ENCODE measurements at places on chromosomes 11 and 22.

DNA sequence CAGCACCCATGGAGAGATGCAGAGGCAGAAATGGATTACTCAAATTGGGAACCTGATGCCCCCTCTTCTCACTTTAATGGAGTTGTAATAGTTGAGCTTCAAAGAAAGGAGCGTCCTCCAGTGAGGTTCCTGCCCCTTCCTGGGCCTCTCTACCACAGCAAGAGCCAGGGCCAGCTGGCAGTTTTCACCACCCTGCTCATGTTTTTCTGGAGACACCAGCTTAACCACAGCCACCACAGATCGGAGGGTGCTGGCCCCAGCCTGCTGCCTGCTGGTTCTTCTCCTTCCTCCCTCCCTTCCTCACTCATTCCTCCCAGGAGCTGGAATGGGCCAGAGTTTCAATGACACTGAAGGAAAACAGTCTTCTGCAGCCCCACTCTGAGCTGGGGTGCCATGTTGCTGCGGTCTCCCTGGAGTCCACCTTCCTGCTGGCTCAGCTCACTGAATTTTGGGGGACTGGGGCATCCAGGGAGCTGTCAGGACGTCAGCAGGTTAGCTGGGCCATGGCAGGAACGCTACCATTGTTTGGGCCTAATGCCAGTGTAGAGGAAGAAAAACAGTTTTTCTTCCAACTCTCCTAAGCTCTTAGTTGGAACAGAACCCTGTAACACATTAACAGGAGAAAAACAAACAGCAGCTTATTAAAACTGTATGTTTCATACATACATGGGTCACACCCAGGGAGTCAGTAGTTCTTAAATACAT lies 57.7 kb downstream of the TRAF6 start:
- no peak for DNase-seq

GRCh38 chr11:60890696-60891095 lies 15.7 kb downstream of the PRPF19 start:
- no peak for DNase-seq

GRCh38 chr22:23689414-23689813 lies 1.4 kb upstream of the RGL4 start:
- DNase-seq, result no peak

GRCh38 chr11:35276396-35277145 lies 137.6 kb downstream of the CD44 start:
- no peak for DNase-seq

DNA sequence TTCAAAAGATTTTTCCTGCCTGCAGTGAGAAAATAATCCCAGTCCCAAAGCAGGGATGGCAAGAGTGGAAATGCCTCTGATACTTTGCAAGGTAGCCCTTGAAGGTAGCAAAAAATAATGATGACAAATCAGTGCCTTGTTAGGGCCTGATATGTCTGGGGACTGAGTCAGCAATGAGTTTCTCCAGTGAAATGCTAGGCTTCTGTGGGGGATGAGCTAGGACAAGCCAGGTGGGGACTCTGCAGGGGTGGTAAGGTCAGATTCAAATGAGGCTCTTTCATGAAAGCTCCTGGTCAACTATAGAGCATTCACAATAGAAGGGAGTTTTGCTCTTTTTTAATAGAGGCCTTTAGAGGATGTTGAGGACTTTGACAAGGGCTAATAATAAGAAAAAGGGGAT lies 77.7 kb downstream of the ME3 start:
- DNase-seq, result no peak

GRCh38 chr22:21020802-21021429 lies 6.0 kb downstream of the P2RX6 start:
- peak; percentile 43 for DNase-seq

GRCh38 chr11:76700177-76701100 lies 29.9 kb upstream of the LRRC32 start:
- DNase-seq, result no peak

DNA sequence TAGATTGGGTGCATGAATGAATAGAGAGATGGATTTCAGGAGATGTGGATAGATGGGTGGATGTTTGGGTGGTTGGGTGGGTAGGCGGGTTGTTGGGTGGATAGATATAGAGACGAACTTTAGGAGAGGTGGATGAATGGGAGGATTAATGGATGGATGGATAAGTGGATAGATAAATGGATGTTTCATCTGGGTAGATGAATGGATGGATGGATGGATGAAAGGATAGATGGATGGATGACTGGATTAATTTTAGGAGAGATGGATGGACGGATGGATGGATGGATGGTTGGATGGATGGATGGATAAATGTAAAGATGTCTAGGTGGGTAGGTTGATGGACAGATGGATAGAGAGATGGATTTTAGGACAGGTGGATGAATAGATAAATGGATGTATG lies 511.3 kb downstream of the MIAT start:
- DNase-seq, result no peak

- no peak for DNase-seq
These were observed 26.0 kb downstream of the NEAT1 start for GRCh38 chr11:65448418-65449105.

GRCh38 chr11:126663749-126664592 lies 308.5 kb downstream of the ST3GAL4 start:
- no peak for DNase-seq

DNA sequence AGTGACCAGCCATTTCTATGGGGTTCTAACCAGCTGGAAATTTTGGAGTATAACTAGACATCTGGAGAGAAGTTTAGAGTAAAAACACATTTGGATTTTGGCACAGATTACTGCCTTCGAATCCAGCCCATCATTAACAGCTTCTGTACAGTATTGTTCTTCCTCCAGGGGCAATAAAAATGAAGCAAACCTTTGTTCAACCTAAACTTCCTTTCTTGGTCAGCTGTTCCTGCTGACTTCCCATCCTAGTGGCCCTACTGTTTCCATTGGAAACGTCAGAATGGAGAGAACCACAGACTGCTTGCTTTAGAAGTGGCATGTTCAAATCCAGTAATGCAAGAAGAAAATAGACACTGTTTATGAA lies 203.7 kb upstream of the MTMR2 start:
- DNase-seq, result no peak

DNA sequence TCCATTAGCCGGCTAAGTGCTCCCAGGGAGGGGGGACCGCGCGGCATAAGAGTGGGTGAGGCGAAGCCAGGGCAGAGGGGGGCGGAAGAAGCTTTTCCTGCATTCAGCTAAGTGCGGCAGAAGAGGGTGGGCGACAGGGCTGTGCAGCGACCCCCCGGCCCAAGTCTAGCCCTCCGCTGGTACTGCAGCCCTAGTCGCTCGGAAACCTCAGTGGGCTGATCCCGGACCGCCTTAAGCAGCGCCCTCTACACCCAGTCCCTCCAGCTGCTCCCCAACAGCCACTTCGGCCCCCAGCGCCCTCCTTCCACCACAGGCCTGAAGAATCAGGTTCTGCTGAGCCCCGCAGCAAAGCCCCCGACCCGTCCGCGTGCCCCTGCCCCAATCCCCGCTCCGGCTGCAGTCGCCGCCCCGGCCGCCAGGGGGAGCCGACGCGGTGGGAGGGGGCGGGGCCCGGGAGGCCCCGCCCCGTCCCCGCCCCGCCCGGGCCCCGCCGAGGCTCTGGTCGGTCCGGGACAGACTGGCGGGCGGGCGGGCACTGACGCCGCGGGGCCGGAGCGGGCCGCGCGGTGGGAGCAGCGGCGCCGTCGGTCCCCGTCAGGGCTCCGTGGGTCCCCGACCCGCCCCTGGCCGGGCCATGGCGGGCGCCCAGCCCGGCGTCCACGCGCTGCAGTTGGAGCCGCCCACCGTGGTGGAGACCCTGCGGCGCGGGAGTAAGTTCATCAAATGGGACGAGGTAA lies at the start of gene PLCB3:
Gene PLCB3 (plus strand): TSS at position 515 of the 737 bp plus-strand sequence. CDS start 120 bp downstream, at position 635.
- DNase-seq, result peak; percentile 73
